ENCODE measurements at places on chromosomes 5 and 9.
A peak's percentile ranks its signal among the peaks of the same experiment; 100 is the strongest.

DNA sequence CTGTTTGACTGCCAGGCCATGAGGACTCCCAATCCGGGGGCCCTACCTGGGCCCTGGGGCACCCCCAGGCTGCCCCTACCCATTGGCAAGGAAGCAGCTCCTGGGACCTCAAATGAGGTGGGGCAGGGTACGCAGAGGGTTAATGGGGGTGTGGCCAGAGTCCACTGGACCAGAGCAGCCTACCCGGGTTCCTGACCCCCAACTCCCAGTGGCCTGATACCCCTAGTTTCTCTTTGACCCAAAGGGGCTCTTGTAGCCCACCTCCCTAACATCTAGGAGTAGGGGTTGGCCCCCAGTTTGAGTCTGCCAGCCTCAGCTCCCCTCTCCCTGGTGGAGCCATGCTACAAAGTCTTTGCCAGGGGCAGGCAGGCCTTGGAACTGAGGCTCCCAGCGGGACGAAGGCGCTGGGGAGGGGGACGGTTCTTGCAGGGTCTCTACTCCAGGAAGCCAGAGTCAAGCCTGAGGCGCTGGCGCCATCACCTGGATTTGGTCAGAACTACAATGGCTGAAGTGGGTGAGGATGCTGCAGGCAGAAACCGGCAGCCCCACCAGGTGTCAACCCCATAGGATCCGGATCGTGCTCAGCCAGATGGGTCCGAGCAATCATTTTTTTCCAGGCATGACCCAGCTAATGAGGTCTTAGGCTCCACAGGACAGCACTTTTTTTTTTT, 8.4 kb upstream of the CERCAM start:
- DNase-seq, result peak; percentile 83

- DNase-seq, result no peak
These were observed 50.2 kb upstream of the IL31RA start for GRCh38 chr5:55800924-55801323.

GRCh38 chr9:68426755-68427154, 70.3 kb downstream of the PGM5 start:
- DNase-seq, result no peak

DNA sequence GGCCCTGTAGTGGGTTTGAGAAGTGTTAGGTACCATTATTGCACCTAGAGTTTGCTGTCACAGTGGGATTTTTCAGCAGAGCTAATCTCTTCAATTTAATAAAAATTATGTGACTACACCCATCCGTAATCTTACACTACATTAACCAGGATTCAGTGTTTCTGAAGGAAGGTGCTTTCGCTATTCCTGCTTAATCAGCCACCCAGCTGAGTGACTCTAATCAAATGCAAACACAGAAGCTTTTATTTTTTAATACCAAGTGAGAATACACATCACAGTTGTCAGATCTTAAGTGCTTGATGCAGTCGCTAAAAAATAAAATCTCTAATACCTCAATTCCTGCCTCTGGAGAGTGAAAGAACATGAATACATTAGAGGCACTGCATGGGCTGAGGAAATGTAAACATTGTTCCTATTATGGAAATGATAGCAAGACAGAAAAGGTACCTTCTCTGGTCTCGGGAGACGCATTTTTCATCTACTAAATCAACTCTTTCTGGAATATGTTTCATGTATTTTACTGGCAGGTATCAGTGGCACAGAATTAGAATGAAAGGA, 125.7 kb downstream of the SEMA6A start:
- DNase-seq, result no peak

DNA sequence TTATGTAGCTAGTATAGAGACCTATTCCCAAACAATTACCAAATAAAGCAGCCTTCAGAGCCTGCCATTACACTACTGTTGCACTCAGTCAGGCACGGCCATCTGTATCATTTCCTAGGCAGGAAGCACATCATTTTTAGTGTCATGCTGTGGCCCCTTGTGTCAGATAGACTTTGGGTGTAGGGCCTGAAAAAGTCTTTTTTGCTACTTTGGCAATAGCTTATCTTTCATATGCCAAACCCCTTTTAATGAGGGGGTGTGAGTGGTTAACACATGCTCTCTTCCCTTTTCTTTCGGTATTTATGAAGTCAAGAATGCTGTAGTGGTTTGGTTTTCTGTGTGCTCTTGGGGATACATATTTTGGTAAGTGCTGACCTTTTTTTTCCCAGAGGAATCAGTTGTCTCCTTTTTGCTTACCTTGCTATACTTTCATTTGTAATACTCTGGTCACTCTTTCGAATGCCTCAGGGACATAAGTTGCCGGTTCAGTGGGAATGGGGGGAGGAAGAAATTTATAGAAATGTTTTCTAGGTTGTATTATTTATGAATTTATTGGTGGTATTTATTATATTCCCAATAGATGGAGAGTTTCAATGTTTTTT, 209.8 kb downstream of the CSNK1G3 start:
- no peak for DNase-seq

GRCh38 chr9:8868632-8869031, 1069.1 kb upstream of the DMAC1 start:
- DNase-seq, result no peak

DNA sequence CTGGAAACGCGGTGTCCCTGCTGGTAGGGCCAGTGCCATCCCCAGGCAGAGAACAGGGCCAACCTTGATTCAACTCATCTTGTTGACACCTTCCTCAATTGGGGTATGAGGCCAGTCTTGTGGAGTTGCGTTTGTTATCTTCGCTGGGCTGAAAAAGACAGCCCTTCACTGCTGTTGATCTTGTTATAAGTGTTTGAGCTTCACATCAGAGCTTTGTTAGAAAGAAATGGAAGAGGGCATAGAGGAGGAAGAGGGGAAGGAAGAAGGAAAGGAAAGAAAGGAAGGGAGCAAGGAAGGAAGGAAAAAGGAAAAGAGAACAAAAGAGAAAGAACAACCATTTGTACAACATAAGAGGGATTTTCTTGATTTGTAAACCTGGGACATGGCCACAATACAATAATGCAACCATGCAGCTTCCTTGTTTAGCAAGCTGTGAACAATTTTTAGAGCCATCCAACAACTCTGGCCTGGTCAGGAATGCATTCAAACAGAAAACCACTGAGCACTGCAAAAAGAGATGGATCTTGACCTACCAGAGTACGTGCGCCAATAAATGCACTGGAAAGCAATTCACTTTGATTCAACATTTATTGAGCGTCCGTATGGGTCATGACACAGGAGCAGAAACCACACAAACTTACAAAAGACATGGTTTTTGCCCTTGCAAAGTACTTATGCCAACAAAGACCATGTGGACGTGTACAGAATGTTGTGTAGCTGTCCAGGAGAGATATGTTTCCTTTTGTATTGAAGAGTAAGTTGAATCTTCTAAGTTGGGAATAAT, 152.9 kb downstream of the TLE1 start:
- DNase-seq, result no peak

DNA sequence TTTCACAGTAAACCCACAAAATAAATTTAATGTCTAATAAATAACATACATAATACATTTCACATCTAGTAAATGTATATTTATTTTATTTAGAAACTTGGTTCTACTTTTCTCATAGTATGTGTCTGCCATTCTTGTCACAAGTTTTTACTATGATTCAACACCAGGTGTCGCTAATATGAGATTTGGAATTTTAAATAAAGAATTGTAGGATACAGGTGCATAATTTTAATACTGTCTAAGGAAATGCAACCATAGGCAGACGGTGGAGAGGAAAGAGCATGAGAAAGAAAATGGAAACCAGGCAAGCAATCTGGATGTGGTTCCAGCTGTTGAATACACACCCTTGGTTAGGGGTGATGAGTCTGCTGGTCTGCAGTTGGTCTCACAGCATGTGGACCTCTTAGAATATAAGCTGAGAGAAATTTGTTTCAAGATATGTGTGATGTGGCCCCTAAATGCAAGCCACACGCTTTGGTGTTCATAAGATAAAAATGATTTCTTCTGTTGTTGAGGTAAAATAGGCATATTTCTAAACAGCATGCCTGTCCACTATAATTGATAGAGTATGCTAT, 114.7 kb upstream of the TXNDC8 start:
- DNase-seq, result no peak

DNA sequence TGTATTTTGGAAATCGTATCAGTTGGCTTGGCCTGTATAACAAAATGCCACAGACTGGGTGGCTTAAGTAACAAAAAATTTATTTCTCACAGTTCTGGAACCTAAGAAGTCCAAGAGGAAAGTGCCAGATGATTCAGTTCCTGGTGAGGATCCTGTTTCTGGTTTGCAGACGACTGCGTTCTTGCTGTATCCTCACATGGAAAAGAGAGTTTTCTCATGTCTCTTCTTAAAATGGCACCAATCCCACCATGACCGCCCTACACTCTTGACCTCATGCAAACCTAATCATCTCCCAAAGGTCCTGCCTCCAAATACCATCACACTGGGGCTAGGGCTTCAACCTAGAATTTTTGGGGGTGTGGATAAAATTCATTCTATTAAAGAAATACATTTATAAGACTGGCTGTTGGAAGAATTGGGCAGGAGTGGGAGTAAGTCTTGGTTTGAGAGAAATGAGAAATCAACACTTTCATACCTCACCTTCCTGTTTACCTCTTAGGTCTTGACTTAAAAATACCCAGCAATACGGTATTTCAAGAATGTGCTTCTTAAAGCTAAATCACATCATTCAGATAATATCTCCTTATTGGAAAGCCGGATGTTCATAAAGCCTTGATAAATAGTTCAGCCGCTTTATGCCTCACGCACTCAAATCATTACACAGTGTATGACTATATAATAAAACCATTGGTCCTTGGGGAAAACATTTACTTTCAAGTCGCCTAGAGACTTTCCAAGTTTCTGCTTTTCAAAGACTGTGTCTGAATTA, 28.7 kb downstream of the PTTG1 start:
- no peak for DNase-seq

GRCh38 chr9:111700776-111701175, 39.4 kb downstream of the GNG10 start:
- DNase-seq, result no peak

DNA sequence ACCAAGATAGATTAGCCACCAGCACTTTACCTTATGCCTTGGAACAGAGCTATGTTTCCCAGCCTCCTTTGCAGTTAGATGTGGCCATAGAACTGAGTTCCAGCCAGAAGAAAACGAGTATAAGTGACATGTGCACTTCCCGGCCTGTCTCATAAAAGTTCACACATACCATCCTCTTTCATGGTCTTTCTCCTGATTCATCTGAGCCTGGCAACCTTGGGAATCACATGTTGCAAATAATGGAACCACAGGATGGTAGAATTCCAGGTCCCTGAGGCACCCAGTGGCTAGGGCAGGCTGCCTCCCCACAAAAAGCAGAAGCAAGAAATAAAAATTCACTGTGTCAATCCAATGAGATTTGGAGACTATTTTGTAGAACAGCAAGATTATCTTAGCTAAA, 128.1 kb downstream of the PDE4D start:
- no peak for DNase-seq

DNA sequence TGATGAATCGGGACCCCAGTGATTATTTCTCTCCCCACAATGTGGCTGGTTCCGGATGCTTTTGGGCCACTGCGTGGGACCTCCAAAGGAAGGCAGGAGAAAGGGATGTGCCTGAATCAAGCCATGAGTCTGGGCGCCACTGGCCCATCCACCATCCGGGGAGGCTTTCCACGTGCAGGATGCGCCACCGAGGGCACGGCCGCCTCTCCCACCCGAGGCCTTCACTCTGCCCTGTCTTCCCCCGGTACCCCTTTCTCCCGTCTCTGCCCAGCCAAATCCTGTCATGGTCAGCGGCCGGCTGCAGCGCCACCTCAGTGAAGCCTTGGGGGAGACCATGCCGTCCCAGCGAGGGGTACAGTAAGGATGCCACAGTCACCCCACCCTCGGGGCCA, 43.9 kb upstream of the GRHPR start:
- no peak for DNase-seq

DNA sequence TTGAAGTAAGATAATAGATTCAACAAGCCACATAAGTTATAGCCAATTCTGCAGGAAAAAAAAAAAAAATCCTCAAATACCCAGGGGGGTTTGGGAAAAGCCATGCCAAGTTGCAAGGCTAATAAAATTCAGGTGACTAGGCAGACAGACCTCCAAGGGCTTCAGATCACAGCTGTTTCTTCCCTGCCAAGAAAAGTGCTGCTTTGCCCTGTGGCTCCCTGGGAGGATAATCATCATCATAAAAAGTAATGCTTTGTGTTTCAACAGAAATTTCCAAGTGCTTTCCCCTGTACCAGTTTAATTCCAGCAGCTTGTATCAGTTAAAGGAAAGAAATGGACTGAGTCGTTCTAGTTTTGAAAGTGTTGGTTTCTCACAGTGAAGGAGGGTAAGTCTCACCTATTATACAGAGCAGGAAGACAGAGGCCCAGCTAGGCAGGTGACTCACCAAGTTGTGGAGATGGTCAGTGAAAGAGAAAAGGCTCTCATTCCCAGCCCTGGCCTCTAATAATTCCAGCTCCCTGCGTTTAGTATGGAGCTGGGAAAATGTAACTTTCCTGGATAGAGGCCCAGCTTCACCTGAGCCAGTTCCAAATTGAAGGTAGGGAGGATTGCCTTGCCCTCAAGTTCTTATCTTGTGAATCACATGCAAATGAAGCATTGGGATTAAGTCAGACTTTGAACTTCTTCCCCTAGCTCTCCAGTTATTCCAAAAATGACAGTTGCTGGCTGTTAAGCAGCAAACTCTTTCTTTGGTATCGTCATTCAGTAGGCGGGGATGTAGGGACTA, 263.4 kb downstream of the GRIA1 start:
- no peak for DNase-seq

All from right forelimb (tissue), 1 donor.